ENCODE measurements at places on chromosomes 16 and 17.

DNA sequence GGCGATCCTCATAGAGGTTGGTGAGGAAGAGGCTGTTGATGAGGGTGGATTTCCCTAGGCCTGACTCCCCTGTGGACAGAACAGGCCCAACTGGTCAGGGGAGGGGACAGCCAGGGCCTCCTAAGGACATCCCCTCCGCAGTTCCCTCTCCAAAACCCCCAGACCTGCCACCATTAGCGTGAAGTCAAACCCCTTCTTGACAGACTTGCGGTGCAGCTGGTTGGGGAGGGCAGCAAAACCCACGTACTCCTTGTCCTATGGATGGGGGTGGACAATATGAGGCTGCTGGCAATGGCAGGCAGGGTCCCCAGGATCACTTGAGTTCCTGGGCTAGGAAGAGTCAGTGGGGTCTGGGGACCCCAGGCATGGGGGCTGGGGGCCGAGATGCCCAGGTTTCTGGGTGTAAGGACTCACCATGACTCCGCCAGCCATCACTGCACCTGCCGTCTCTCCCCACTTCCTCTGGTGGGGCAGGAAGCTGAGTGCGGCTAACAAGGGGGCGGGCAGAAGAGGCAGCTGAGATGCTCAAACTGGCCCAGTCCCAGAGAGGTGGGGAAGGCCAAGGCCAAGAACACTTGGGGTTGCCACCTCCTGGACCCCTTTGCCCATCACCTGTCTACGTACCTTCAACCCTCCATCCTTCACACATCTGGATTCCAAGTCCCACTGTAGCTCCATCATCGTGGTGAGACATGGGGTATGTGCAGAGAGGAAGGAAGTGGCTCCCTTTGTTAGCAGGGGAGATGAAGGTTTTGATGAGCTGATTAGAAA, at the start of gene SEPTIN1:
Gene SEPTIN1, minus strand, starts transcription at position 451 of the 771 bp plus-strand sequence. Its CDS starts 19 bp downstream, at position 432.
- no peak for DNase-seq

- DNase-seq: no peak
These were observed 57.2 kb upstream of the CACNG3 start for GRCh38 chr16:24198807-24199533.

GRCh38 chr17:18089613-18090012, 1.9 kb downstream of the DRG2 start:
- no peak for DNase-seq

- no peak for DNase-seq
These were observed 497 bp upstream of the SLC38A7 start for GRCh38 chr16:58685084-58685449.

DNA sequence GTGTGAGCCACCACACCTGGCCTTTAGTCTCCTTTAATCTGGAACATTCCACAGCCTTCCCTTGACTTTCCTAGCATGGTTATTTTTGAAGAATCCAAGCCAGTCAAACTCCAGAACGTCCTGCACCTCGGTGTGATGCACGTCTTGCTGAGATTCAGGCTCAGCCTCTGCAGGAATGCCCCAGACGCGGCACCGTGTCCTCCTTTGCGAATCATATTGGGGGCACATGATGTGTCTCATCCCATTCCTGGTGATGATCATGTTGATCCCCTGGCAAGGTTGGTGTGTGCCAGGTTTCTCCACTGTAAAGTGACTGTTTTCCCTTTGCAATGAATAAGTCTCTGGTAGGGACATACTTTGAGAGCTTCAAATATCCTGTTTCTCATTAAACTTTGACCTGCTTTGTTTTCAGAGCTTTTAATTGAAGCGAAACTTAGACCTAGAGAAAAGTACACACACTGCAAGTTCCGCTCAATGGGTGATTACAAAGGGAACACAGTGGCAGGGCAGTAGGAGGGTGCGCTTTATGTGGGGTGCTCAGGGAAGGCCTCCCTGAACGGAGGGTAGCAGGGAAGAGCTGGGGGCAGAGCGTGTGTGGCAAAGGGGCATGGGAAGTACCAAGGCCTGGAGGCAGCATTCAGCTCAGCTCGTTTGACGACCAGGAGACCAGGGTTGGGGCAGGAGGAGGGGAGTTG, 9.6 kb upstream of the ATP2C2 start:
- no peak for DNase-seq

DNA sequence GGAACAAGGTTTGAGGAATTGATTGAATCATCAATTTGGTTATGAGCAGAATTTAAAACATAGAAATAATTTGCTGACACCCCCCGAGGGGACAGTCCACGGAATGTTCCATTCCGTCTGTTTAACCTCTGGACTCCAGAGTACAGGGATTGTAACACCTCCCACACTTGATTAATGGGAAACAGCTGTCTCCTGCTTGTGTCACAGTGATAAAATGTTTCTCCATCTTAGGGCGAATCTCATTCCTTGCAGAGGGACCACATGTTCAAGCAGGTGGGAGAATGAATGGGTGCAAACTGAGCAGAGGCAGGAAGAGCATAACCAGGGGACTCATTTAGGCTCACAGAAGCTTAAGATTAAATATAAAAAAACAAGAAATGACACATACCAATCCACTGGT, 249.5 kb upstream of the RBFOX1 start:
- DNase-seq: no peak
